ENCODE measurements at places on chromosomes 3 and 15. TPM values are rescaled to one million over a fixed set of nuclear protein-coding genes. Genes with fewer than 3 reads are reported as not detected.

CORO2B gene
- total RNA-seq, result 11.6 TPM

GOLGA8Q gene
- not detected for total RNA-seq

ESYT3 gene
- total RNA-seq, result 1.4 TPM

CFAP100 gene
- total RNA-seq, result not detected

SUMF1 gene
- total RNA-seq, result 77.3 TPM

SLC12A8 gene
- total RNA-seq, result 35.6 TPM

BAHD1 gene
- total RNA-seq, result 10.7 TPM

SCN11A gene
- 0.12 TPM for total RNA-seq

GOLGA6D gene
- total RNA-seq, result not detected

EFCC1 gene
- not detected for total RNA-seq

IMPG2 gene
- 0.17 TPM for total RNA-seq

GREM1 gene
- total RNA-seq, result 3.6 TPM

GHSR gene
- total RNA-seq, result not detected

CD80 gene
- not detected for total RNA-seq

SPATA12 gene
- not detected for total RNA-seq

SIDT1 gene
- not detected for total RNA-seq

CACNA2D2 gene
- total RNA-seq, result not detected

ZMYND10 gene
- total RNA-seq, result 1.1 TPM

INAFM2 gene
- 30.1 TPM for total RNA-seq

ST8SIA2 gene
- total RNA-seq, result 0.09 TPM

STARD9 gene
- 3.2 TPM for total RNA-seq

LRTM1 gene
- total RNA-seq, result not detected

IL12A gene
- not detected for total RNA-seq

MASP1 gene
- 1.7 TPM for total RNA-seq

GADL1 gene
- total RNA-seq, result not detected

STARD5 gene
- 30.1 TPM for total RNA-seq

TMIE gene
- total RNA-seq, result not detected

ISLR2 gene
- total RNA-seq, result under 0.01 TPM

C3orf49 gene
- not detected for total RNA-seq

EIF2A gene
- 154 TPM for total RNA-seq

CPB1 gene
- total RNA-seq, result not detected

KBTBD13 gene
- not detected for total RNA-seq

ABI3BP gene
- total RNA-seq, result 6.8 TPM

CCR3 gene
- total RNA-seq, result not detected

CASR gene
- not detected for total RNA-seq

SEC11A gene
- total RNA-seq, result 189 TPM

C3orf85 gene
- total RNA-seq, result not detected

SLC22A14 gene
- total RNA-seq, result not detected

TMEM212 gene
- not detected for total RNA-seq

VIPR1 gene
- total RNA-seq, result 0.09 TPM

All from pericardium fibroblast (primary cell).